ENCODE measurements at places on chromosomes 1 and 21. TPM values are rescaled to one million over a fixed set of nuclear protein-coding genes. Genes with fewer than 3 reads are reported as not detected.

Gene OR6N1
- total RNA-seq, result not detected

Gene S100B
- total RNA-seq, result 6.1 TPM

Gene BRDT
- not detected for total RNA-seq

Gene AK5
- total RNA-seq, result 40.4 TPM

Gene SLC44A3
- 1.2 TPM for total RNA-seq

- DNase-seq, result no peak
These were observed 609.8 kb upstream of the NCAM2 start for GRCh38 chr21:20388400-20388799.

DNA sequence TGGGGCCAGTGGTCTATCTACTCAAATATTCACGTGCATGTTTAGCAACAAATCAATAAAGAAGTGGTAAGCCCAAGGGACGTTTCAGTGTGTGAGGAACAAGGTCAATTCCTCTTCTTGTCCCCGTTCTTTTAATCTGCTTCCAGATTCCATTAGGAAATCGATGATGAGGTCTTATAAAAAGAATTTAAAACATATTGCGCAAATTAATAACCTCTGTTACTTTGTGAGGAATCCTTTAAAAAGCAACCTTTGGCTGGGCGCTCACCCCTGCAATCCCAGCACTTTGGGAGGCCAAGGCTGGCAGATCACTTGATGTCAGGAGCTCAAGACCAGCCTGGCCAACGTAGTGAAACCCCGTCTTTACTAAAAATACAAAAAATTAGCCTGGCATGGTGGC is 113.0 kb upstream of the TMPRSS2 start:
- DNase-seq, result no peak

- no peak for DNase-seq
These were observed 178.1 kb upstream of the NFIA start for GRCh38 chr1:60904099-60904851.

- no peak for DNase-seq
These were observed 9.3 kb upstream of the RRP15 start for GRCh38 chr1:218275823-218276222.

DNA sequence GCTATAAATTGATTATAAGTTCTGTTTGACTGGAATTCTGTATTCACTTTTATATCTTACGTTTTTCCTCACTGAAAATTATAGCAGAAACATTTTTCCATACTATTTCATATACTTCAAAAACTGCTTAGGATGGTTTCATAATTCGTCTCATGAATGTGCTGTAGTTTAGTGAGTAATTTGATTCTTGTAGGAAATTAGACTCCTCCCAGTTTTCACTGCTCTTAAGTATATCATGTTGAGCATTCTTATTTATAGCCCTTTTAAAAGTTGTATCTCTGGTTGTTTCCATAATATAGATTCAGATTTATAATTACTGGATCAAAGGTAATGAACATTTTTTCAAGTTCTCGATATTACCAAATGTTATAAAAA is 250.6 kb downstream of the FMN2 start:
- no peak for DNase-seq

All from frontal cortex (tissue), 4 donors.